Liver (tissue), 10 donors: ENCODE measurements at places on chromosomes 16 and 17.
A peak's percentile ranks its signal among the peaks of the same experiment; 100 is the strongest.

- DNase-seq: no peak
Observed at GRCh38 chr16:9462984-9463383, 371.5 kb downstream of the HAPSTR1 start.

DNA sequence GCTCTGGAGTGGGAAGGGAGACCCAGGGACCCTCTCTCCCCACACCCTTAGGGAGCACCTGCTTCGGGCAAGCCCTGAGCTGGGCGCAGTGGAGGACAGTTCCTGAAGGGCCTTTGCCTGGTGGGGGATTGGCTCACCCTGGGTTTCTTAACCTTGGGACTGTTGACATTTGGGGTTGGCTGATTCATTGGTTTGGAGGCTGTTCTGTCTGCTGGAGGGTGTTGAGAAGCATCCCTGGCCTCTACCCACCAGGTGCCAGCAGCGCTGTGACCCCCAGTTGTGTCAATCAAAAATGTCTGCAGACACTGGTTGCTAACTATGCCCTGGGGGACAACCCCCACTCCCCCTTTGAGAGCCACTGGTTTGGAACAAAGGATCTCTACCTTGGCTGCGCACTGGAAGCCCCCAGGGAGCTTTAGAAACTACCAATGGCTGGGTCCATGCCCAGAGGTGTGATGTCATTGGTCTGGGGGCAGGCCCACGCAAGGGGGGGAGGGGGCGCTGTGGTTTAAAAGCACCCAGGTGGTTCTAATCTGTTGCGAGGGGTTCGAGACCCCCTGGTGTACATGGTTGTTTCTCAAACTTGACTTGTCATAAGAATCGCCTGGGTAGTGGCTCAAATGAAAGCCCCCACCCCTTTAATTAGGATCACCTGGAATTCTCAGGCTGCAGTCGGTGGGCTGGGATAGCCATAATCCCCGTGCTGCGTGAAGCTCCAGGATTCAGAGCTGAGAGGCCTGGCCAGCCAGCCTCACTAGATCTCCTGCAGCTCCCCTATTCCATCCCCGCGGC lies 151.9 kb upstream of the GSE1 start:
- no peak for DNase-seq

GRCh38 chr16:89476379-89476778 lies 14.0 kb downstream of the ANKRD11 start:
- no peak for DNase-seq

GRCh38 chr17:76725580-76726230 lies 701 bp downstream of the JMJD6 start:
- peak; percentile 78 for DNase-seq

- peak; percentile 27 for DNase-seq
Observed at GRCh38 chr17:58081646-58082340, 1.4 kb upstream of the DYNLL2 start.

GRCh38 chr16:47196457-47196856 lies 52.7 kb upstream of the NETO2 start:
- DNase-seq: no peak

- DNase-seq: no peak
Observed at GRCh38 chr16:65005696-65006095, 116.2 kb downstream of the CDH11 start.

DNA sequence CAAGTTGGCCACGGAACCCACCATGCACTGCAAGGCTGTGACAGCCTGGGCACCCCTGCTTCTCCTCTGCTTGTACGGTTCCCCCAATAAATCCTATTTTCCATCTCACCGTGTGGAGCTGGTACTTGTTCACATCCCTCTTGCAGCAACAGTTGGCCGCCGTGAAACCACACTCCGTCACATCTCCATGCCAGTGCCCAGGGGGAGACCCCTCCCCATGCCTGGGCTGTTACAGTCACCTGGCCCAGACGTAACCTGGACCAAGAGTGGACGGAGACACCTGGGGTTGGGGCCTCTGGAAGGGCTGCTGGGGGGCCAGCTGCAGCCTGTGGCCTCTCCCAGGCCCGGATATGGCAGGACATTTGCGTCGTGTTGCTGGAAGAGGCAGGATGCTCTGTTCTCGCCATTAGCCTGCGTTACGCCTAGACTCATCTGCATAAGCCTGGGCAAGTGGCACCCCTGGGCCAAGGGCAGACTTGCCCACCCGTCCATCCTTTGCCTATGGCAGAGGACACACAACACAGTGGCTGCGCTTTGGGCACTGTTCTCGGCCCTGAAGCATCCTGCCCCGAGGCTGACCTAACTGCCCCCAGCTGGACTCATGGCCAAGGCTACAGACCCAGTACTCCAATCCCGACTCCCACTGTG lies 14.2 kb upstream of the KREMEN2 start:
- no peak for DNase-seq

DNA sequence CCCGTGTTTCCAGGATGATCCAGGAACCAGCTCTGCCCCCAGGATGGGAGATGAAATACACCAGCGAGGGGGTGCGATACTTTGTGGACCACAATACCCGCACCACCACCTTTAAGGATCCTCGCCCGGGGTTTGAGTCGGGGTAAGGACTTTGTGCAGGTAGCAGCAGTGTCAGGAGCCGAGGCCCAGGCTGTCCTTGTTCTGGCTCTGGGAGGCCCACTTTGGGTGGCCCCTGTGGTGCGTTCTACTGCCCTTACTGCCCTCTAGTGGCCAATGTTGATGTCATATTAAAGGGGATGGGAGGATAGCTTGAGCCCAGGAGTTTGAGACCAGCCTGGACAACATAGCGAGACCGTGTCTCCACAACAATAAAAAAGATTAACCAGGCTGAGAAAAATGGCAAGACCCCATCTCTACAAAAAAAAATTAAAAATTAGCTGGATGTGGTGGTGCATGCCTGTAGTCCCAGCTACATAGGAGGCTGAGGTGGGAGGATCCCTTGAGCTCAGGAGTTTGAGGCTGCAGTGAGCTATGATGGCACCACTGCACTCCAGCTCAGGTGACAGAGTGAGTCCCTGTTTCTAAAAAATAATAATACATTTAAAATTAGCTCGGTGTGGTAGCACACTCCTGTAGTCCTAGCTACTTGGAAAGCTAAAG lies 20.9 kb upstream of the CLEC18A start:
- peak; percentile 61 for DNase-seq

GRCh38 chr17:30495586-30495985 lies 18.4 kb downstream of the GOSR1 start:
- no peak for DNase-seq

DNA sequence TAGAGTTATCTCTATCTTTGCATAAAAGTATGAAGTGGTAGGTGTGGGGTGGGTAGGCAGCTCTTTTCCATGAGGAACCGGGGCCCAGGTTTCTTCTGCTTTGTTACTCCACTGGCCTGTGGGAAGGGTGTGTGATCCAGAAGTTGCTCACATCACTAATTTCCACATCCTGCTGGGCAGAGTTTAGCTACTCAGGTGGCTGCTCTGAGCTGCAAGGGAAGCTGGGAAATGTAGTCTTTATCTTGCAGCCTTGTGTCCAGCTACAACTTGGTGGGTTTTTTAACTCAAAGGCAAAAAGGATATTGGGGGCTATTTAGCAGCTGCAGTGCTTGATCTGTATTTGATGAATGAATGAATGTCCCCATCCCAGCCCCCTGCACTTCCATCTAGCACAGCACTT lies 335.3 kb downstream of the SNX29 start:
- no peak for DNase-seq

GRCh38 chr16:31474173-31474714 lies 2.3 kb downstream of the TGFB1I1 start:
- DNase-seq: no peak

DNA sequence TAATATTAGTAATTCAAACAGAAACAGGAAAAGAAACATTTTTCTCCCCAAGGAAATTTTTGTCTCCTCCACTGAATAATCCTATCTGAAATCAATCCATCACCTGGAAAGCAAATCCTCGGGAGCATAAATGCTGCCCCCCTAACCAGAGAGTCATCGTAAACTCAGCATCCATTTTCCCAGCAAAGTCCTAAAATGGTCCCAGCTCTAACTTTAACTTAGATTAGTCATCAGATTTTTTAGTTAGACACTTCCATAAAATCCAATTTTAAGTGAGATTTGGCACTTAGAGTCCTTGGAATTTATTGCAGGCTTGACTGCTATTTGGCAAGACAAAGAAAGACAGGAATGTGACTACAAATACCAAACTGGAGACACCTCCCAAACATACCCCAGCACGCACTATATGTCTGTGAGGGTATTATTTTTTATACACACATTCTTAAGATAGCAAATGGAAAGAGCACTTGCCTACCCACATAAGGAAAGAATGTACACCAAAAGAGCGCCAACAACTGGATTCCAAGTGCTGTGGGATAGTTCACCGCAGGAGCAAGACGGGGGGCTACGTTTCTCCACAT lies 15.4 kb downstream of the SCO1 start:
- DNase-seq: no peak

GRCh38 chr17:47704736-47705135 lies 10.8 kb downstream of the TBKBP1 start:
- no peak for DNase-seq

DNA sequence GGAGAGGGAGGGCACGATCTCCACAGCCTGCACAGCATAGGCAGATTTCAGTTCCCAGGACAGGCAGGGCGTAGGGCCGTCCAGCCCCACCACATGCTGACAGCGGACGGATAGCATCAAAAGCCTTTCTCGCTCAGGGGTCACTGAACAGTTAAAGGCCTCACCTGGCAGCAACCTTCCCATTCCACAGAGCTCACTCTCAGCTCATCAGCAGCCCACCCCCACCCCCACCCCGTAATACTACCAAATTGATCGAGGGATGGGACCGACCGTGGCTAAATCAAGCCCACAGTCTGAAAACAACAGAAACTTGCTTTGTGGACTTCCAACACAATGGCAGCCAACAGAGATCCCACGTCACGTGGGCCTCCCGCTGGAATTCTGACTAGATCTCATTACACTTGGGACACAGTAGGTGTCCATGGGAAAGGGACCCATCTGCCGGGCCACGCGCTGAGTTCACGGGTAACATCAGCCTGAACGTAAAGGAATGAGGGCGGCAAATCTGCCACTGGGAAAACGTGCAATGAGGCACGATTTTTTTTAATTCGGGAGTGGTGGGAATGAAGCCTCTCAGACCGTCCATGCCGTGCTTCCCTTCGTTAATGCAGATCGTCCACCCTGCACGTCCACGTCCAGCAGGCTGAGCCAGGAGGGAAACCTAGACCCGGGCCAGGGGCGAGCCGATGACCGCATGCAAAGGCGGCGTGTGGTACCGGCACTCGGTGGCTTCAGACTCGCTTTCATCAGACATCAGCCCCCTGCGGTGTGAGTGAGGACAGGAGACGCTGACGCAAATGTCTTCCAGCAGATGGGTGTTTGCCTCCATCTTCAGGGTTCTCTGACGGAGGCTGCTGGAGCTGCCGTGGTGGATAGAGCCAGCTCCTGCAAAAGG lies 92.1 kb downstream of the TBC1D16 start:
- no peak for DNase-seq

DNA sequence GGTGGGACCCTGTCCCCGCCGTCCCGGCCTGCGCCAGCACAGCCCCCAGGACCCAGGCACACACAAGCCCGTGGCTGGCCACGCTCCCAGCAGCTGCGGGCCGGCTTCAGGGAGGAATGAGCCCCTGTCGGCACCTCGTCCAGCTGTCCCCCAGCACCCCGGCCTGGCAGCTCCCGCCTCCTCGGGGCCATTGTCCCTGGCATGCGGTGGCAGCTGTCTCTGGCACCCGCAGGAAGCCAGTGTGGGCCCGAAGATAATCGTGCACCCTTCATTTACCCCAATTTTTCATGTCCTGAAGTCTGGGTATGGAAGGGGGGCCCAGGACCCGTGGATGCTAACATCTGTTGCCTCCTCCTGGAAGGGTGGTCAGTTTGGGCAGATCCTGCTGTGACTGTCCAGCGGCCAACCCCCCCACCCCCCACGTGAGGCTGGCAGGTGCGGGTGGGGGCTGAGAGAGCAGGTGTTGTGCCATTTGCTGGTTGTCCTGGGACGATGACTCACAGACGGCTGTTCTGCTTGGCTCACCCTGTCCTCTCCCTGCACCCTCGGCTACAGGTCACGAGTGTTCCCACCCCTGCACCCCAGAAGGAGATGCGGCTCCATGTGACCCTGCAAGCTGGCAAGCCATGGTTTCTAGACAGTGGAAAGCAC lies 4.0 kb upstream of the LMF1 start:
- no peak for DNase-seq

DNA sequence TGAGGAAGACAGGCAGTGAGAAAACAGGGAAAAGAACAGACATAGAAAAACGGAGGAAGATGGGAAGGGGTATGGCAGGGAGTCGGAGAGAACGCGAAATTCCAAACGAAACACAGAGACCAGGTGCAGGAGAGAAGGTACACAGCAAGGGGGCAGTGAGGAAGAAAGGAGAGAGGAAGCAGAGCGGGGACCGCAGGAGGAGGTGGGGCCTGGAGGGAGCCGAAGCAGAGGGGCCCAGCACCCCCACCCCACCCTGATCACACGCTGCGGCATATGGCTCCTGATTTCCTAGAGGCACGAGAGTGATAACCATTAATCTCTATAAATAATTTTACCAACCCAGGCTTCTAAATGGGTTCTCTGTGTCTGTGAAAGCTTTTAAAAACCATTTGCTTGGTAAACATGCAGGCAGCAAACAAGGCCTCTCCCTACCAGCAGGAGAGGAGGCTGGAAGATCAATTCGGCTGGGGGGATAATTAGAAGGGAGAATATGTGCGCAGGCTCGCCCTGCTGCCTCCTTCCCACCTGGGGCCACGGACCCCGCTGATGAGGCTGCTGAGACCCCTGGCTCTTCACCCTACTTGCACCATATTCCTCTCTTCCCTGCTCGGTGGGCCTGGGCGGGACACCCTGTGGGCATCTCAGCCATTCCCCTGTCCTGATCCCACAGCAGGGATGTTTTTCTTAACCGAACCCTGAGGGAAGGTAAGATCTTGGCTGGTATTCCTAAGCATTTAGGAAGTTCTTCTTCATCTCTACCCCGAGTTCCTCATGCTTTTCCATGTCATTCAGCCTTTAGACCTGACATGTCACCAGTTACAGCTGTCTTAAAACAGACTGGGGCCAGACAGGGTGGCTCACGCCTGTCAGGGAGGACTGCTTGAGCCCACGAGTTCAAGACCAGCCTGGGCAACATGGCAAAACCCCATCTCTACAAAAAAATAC lies 86.7 kb downstream of the TMEM132E start:
- DNase-seq: no peak

DNA sequence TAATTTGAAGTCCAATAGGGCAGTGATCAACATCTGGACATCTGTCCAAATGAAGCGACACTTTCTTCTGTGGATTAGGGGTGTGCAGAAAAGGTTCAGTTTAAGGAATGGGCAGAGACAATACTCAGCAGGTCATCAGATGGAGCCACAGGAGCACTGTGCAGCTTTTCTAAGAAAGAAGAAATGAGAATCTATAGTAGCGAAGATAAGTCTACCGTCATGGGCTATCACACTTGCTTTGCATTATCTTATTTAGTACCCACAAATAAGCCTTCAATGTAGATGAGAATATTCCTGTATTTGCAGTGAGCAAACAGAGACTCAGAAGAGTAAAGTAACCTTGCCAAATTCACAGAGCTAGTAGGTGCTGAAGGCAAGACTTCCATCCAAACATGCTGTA lies 412.0 kb upstream of the GOT2 start:
- no peak for DNase-seq
